Spleen (tissue), 13 donors: ENCODE measurements at places on chromosomes 4 and X. TPM values are rescaled to one million over a fixed set of nuclear protein-coding genes. Genes with fewer than 3 reads are reported as not detected.

Gene SYP
- polyA plus RNA-seq = 1.3 TPM

Gene MYOZ2
- polyA plus RNA-seq = 0.41 TPM

DNA sequence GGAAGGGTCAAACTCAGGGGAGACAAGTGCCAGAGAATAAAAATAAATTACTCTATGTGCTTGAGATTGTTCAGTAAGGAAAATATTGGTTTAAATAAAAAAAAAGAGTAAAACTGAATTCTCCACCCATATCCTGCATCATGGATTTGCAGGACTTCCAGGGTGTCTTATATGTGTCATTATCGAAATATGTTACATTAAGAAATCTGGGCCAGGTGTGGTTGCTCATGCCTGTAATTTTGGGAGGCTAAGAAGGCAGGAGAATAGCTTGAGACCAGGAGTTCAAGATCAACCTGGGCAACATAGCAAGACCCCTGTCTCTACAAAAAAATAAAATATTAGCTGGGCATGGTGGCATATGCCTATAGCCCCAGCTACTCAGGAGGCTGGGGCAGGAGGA lies 104.9 kb downstream of the PPP3CA start:
- no peaks in the 10 kb centered on the region for H3K4me1 ChIP-seq
- H3K27ac ChIP-seq = no peak overlapping the region
- no peaks in the 10 kb centered on the region for H3K27me3 ChIP-seq
- H3K4me3 ChIP-seq = no peak overlapping the region

Gene NAA11
- polyA plus RNA-seq = not detected

DNA sequence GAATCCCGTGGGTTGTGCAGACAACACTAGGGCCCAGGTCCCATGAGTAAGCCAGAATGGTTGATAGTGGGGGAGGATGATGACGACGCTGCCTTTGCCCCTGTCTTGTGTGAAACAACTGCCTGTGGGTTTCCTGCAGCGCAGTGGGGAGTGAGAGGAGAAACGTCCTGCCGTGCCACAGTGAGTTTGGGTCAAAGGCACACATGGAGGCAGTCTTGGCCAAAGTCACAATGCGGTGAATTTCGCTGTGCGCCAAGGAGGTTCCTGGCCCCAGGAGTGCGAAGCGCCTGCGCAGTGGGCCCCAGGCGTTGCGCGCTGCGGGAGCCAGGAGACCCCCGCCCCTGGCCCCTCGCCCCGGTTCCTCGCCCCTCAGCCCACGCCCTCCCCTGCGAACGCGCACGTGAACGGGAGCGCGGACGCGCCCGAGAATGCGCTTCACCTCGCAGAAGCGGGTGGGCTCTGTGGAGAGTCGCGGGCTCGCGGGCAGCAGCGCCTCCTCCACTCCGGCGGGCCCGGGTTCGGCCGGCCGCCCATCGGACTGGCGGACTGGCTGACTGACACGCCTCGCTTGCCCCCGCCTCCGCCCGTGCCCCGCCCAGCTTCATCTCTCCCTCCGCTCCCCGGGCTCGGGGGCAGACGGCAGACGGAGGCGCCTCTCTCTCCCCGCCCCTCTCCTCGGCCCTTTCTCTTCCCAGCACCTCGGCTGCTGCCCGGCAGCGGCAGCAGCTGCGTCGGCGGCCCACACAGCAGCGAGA lies at the start of gene NUDT10:
Gene NUDT10, plus strand, starts transcription at position 635 of the 755 bp plus-strand sequence. CDS start 144 bp downstream, outside the sequence.
- H3K27ac ChIP-seq = no peak within 1 kb of the TSS

Gene BRS3
- polyA plus RNA-seq = not detected

- H3K27ac ChIP-seq = no peak overlapping the region
- H3K27me3 ChIP-seq = no peaks in the 10 kb centered on the region
- peak; percentile 23 for DNase-seq
- no peak overlapping the region for H3K4me3 ChIP-seq
These were observed 54.5 kb downstream of the HTRA3 start for GRCh38 chr4:8323947-8324555.

GRCh38 chr4:122715221-122715620 lies 17.3 kb upstream of the BBS12 start:
- H3K4me1 ChIP-seq = no peaks in the 10 kb centered on the region
- H3K4me3 ChIP-seq = no peak overlapping the region
- H3K27ac ChIP-seq = no peak overlapping the region
- no peaks in the 10 kb centered on the region for H3K36me3 ChIP-seq
- no peaks in the 10 kb centered on the region for H3K27me3 ChIP-seq

DNA sequence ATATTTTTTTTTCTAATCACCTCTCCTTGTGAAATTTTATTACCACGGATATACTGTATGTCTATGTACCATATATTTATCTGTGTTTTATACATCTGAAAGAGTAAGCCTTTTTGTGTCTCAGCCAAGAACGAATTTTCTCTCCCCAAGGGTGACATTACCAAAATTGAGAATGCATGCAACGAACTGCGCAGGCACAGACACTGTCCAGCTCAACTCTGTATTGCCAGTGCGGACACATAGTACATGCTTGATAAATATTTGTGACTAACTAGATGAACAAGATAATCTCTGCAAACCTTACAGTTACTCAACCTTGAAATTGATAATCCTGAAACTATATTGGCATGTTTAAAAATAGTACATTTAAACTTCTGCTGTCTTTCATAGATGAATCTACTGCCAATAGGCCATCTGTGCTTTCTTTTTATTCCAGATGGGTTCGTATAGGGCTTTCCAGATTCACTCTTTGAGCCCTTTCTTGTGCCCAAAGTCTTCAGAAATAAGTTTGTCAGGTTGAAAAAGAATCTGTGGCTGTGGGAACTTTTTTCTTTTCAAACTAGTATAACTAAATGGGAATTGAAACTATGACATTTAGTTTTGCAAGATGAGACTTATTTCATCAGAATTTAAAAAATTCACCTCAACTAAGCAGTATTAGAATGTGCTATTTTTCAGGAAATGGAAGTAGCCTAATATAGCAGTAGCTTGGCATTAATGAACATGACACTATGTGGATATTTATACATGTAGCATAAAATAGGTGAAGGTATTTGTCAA lies 38.9 kb downstream of the DTHD1 start:
- H3K36me3 ChIP-seq = no peaks in the 10 kb centered on the region
- no peak overlapping the region for H3K27ac ChIP-seq

DNA sequence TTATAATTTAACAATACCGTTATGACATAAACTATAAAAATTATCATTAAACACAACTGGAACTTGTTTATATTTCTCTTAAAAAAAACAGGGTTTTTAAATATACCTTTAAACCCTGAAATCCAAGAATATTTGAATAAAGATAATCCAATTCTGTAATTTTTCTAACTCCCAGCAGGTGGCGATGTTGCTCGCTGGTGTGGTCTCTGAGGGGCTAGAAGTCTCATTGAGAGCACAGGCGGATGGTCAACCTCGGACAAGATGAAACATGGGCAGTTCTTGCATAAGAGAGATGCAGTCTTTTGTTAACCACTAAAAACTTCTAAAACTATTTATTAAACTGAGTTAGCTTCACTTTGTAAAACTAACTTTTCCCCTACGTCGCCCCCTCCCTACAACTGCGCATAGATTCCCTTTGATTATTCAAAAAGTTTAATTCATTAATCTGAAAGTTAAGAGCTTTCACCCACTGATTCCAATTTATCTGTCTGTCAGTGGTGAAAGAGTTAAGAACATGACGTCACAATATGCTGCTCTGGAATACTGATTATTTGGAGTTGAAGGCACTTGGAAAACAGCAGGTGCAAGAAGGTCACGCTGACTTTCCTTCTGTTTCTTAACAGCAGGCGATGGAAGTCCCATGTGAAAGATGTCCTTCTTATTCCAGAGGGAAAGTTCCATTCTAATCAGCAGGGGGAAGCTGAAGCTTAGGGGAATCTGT lies 29.5 kb downstream of the DMP1 start:
- no peaks in the 10 kb centered on the region for H3K36me3 ChIP-seq
- no peaks in the 10 kb centered on the region for H3K27me3 ChIP-seq
- H3K4me1 ChIP-seq = no peaks in the 10 kb centered on the region
- DNase-seq = no peak
- H3K27ac ChIP-seq = no peak overlapping the region

- peaks cover 10% of the 10 kb centered on the region for H3K4me1 ChIP-seq
- no peaks in the 10 kb centered on the region for H3K27me3 ChIP-seq
- H3K4me3 ChIP-seq = no peak overlapping the region
These were observed 77.2 kb downstream of the ATP10D start for GRCh38 chr4:47562297-47562696.

DNA sequence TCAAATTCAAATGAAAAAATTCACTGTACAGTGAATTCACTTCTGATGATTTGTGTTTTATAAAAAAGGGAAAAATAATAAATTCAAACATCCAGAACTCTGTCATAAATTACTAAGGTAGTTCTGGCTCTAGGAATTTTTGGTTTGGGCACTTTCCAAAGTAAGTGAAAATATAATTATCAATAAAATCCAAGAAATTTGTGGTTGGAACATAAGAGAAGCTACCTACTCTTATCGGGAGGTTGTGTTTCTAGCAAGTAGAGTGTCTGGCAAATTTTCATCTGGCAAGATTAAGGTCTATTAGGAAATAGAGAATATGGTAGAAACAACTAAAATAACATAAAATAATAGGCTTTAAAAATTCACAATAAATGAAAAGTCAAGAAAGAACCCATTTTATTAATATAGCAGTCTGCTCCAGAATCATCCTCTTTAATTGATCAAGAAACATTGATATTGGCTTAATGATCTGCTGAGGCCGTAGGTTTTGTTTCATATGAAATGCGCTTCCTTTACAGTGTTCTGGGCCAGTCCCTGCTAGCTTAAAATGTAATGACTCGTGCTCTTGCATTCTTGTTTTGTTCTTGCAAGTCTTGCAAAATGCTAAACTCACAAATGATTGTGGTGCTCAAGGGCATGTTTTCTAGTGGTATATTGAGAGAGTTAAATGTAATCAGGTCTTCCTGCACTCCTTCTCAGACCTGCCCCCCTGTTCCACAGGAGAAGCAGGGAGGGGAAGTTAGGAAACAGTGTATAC lies 331.4 kb downstream of the RAPGEF2 start:
- no peak overlapping the region for H3K27ac ChIP-seq
- H3K4me1 ChIP-seq = no peaks in the 10 kb centered on the region
- no peak for DNase-seq
- no peak overlapping the region for H3K4me3 ChIP-seq

Gene DBET
- not detected for polyA plus RNA-seq

DNA sequence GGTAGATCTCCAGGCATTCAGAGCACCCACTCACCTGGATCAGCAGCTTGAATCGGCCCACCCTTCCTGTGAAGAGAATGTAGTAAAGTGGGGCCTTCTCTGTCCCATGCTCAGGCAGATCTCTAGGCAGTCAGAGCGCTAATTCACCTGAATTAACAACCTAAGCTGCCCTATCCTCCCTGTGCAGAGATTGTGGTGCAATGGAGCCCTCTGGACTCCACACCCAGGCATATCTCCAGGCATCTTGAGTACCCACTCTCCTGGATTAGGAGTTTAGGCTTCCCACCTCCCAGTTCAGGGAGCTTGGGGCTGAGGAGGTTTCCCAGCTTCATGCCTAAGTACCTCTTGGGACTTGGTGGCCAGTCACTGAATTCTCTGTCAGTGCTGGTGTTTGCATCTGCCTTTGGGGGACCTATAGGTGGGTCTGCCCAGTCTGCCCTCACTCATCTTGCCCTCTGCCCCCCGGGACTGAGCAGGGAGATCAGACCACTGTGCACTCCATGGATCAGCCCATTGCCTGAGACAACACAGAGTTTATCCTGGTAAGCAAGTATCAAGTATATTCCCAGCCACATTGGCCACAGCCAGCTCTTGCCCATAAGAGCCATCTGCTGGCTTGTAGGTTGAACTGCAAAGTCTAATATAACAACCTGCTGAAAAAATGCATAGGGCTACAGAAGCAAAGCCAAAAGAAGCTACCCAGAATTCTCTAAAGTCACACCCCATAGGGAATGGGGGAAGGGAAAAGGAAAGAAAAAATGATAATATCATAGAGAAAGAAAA lies 372.9 kb downstream of the KLHL13 start:
- H3K36me3 ChIP-seq = no peaks in the 10 kb centered on the region
- H3K4me3 ChIP-seq = no peak overlapping the region
- no peak overlapping the region for H3K27ac ChIP-seq
- no peaks in the 10 kb centered on the region for H3K4me1 ChIP-seq
- no peaks in the 10 kb centered on the region for H3K27me3 ChIP-seq

DNA sequence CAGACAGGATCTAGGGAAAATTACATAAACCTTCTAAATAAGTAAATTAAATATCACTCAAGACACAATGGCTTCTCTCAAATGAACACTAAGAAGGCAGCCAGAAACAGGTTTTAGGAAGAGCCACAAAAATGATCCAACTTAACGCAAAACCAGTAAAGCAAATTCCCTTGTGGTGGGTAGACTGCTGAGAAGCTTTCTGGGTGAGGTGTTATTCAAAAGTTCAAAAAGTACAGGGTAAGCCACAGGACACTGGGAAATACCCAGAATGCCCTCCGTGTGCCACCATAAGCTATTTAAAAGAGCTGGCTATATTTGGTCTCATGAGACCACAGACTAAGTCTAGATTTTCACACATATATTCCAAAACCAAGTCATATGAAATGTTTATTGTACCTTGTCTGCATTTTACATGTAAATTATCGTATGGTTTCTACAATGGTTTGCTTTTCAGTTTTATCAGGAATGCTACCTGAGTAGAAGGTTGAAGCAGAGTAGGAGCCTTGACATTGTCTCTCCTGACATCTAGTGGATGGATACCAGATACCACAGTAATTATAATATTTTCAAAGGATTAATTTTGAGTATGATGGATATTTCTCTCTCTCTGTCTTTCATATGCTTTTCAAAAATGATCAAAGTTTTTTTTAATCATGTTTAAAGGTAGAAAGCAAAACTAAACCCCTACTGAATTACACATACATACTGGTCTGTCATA lies 109.3 kb upstream of the KLHL13 start:
- no peak for DNase-seq
- no peaks in the 10 kb centered on the region for H3K4me1 ChIP-seq
- peaks cover 2% of the 10 kb centered on the region for H3K27me3 ChIP-seq
- no peaks in the 10 kb centered on the region for H3K36me3 ChIP-seq
- H3K27ac ChIP-seq = no peak overlapping the region

Gene TCEAL4
- 104 TPM for polyA plus RNA-seq

GRCh38 chrX:153463031-153463430 lies 7.3 kb downstream of the HAUS7 start:
- no peak for DNase-seq
- H3K4me1 ChIP-seq = peaks cover 5% of the 10 kb centered on the region
- H3K4me3 ChIP-seq = no peak overlapping the region
- H3K27me3 ChIP-seq = no peaks in the 10 kb centered on the region
- H3K27ac ChIP-seq = no peak overlapping the region
- peaks cover 6% of the 10 kb centered on the region for H3K36me3 ChIP-seq

DNA sequence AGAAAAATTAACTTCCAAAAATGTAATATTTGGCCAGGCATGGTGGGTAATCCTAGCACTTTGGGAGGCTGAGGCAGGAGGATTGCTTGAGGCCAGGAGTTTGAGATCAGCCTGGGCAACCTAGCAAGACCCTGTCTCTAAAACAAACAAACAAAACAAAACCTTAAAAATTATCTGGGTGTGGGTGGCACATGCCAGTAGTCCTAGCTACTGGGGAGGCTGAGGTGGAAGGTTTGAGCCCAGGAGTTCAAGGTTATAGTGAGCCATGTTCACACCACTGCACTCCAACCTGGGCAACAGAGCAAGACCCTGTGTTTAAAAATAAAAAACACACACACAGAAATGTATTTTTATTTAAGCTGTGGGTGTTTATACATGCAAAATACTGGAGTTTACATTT lies 12.0 kb downstream of the FAM120C start:
- no peak overlapping the region for H3K27ac ChIP-seq
- H3K4me3 ChIP-seq = no peak overlapping the region
- no peak for DNase-seq
- H3K4me1 ChIP-seq = no peaks in the 10 kb centered on the region
- no peaks in the 10 kb centered on the region for H3K27me3 ChIP-seq
